ENCODE measurements at places on chromosomes 3 and 15.
A peak's percentile ranks its signal among the peaks of the same experiment; 100 is the strongest.

DNA sequence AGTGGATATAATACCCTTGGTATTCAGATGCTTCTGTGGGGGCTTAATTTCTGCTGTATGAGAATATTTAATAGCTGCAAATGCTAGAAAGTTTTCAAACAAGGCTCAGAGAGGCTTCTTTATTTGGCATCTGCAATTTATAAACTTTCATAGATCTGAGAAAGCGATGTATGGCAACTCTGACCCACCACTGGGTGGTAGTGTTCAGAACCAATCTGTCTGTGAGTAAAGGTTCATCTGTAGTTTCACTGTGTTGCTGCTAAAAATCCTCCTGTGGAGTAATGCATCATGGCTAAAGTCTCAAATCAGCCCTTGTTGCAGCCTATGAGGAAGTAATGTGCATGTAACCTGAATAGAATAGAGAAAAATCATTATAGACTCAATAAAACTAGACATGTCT lies 47.4 kb downstream of the CLSTN2 start:
- DNase-seq = peak; percentile 42

GRCh38 chr3:14701676-14702075 lies 26.7 kb downstream of the C3orf20 start:
- DNase-seq = no peak

DNA sequence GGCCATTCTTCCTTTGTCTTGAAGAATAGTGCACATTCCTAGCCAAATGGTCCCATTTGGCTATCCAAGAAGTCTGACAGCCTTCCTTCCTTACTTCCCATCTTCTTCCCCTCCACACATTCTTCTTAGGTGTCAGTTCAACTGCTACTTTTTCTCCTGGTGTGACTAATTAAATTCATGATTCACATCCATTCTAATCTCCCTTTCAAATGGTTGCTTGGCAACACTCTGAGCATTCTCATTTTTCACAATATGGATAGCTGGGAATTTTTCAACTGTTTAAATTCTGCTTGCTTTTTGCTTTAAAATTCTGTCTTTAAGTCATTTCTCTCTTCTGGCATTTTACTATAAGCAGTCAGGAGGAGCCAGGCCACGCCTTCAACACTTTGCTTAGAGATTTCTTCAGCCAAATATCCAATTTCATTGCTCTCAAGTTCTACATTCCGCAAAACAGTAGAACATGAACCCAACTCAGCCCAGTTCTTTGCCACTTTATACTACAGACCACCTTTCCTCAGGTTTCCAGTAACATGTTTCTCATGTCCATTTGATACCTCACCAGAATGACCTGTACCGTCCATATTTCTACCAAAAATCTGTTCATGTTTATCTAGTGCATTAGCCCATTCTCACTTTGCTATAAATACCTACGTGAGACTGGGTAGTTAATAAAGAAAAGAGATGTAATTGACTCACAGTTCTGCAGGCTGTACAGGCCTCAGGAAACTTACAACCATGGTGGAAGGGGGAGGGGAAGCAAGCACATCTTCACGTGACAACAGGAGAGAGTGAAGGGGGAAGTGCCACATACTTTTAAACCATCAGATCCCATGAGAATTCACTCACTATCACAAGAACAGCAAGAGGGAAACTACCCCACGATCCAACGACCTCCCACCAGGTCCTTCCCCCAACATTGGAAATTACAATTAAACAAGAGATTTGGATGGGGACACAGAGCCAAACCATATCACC lies 31.9 kb upstream of the MCF2L2 start:
- no peak for DNase-seq

- no peak for DNase-seq
These were observed 482.2 kb downstream of the RBMS3 start for GRCh38 chr3:29763115-29763514.

DNA sequence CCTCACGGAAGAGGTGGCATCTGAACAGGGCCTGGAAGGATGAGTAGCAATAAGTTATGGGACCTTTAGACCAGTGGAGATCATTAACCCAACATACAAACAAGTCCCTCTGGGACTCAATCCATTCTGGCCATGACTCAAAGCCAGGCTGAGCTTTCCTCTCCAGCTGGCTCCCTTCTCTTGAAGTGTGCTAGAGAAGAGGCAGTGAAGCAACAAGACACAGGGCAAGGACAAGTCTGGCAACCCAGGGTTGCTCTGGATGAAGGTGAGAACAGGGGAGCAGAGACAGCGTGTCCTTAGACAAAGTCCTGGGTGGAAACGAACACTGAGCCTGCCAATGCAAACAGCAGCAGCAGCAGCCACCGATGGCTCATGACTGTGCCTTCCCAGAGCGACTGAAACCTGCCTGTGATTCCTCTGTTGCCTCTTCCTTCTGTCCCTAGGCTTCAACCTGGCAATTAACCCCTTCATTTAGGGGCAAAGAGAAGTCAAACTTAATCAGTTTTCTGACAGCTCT lies 86.8 kb downstream of the BDH1 start:
- DNase-seq = no peak

DNA sequence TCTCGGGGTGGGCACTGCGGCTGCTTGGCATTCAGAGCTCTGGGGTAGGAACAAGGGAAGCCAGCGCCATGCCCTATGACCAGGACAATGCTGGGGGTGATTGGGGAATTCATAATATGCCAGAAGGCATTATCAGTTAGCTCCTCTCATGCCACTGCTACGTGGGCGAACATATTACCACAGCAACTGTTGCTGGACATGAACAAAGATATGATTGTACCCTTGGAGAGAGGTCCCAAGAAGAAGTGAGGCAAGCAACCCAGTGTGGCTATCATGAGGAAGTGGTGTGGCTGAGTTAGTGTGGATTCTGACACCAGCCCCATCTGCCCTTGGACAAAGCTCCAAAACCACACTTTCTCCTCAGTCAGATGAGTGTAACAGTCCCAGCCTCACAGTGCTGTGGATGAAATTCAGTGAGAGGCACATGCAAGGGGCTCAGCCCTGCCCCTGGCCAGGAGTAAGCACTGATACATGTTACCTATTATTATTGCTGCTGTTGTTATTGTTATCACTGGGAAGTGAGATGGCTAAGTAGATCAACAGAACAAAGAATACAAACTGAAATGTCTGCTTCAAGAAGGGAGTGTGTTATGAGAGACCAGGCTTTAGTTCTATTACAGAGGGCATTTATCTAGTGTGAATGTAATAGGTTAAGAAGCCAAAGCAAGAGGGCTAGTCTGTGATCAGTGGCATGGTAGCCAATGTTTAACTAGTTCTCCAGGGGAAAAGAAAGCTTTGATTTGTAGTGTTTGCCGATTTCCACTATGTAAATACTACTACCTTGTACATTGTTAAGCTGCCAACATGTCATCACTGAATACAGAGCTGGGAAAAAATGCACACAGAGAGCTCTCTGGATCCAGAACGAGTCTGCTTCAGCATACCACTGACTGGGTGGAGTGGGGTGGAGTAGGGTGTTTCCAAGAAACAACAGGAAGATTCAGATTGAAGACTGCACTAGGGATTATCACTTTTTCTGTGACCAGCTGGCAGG lies 222.3 kb upstream of the EIF1B start:
- DNase-seq = no peak

GRCh38 chr15:62848632-62849050 lies 193.9 kb upstream of the TPM1 start:
- no peak for DNase-seq

- no peak for DNase-seq
These were observed 55.8 kb upstream of the SLC7A14 start for GRCh38 chr3:170641510-170642236.

- no peak for DNase-seq
These were observed 96.2 kb downstream of the CORO2B start for GRCh38 chr15:68674975-68675374.

- DNase-seq = no peak
These were observed 583 bp downstream of the IL17RE start for GRCh38 chr3:9903238-9903624.

DNA sequence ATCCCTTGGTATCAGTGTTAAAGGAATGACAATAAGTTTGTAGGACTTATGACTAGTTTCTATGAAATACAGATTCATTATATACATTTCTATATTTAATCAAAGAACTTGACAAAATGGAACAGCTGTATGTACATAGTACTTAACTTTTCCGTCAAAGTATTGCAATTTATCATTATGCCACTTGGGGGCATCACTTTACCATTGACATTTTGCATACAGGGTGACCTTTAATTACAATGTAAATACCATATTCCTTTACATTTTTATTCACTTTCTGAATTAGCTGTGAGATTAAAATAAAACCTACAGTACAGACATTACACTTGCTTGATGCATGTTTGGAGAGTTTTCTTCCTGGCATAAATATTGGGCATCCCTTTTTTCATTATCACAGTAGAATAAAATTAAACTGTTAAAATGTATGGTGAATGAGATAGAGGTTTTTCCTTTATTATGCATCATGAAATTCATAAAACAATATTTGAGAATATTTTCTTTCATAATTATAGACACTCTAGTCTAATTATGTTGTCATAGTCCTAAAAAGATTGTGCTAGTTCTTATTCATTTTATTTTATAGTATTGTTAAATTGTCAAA lies 6.9 kb downstream of the NEK11 start:
- peak; percentile 56 for DNase-seq

DNA sequence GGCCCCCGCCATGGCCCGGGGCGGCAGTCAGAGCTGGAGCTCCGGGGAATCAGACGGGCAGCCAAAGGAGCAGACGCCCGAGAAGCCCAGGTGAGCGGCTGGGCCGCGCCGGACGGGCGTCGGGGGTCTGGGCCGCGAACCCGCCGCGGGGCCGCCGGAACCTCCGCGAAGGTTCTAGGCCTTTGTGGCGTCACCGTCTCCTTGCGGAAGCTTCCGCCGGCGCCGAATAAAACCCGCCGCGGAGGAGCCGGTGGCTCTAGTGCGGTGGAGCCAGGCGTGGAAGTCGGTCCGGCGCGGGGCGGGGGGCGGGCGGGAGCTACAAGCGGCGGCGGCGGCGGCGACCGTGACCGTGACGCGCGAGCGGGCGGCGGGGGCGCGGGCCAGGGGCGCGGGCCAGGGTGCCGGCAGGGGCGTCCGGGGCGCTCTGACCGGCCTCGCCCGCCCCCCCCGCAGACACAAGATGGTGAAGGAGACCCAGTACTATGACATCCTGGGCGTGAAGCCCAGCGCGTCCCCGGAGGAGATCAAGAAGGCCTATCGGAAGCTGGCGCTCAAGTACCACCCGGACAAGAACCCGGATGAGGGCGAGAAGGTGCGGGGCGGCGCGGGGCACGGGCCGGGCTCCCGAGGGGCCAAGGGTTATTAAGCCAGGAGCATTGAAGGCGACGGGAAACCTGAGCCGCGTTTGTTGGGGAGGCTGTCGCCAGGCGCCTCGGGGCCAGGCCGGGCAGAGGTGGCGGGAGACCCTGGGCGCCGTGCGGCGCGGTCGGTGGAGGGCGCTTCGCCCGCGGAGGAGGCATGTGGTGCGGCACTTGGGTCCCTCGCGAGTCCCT lies at the start of gene DNAJA4:
DNAJA4 (plus strand) TSS at position 259 of the 833 bp plus-strand sequence; CDS start at position 461, 202 bp downstream.
- DNase-seq = no peak

- no peak for DNase-seq
These were observed 57.9 kb downstream of the CHSY1 start for GRCh38 chr15:101193806-101194545.

DNA sequence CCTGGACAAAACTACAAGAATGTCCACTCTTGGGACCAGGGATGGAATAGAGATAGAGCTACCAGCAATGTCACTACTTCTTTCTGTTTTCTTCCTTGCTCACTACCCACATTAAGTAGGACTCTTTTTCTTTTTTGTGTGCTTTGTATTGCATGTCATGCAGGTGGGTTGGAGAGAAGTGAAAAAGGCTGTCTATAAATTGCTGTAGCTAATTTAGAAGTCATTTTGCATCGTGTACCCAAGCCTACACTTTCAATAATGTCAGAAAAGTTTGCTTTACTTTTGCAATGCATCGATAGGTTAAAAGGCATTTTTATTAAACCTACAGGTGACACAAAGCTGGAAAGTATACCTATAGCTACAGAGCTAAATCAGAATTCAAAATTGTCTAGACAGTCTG lies 58.9 kb downstream of the GTF2E1 start:
- DNase-seq = no peak

DNA sequence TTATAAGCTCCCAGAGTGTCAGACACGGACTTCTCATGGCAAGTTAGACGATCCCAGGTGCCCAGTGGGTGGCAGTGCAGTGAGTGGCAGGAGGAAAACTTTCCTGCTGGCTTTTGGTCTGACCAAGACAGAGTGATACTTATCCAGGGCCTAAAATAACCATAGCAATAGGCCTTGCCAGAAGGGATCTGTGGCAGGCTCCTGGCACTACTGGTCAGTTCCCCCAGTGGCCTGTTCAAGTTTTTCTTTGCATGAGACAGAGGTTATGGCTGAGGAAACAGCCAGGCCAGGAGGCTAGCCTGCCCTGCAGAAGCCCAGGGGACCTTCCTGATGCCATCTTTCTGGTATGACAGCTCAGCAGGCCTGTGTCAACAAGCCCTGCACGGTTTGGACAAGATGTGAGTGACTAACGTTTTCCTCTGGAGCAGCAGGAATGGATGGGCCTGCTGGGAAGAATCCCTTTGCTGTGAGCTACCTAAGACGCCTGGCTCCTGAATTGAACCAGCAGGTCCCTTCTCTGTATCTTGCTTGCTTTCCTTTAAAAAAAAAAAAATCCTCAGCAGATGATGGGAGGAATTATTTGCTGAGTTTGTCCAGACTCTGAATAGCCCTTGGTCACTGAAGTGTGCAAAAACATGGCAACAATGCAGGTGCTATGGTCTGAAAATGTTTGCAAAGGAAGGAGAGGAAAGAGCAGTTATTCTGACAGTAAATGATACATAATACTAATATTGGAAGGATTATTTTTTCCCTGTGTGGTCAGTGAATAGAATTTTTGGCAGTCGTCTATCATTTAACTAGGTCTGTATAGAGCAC lies 18.0 kb downstream of the SCG5 start:
- peak; percentile 59 for DNase-seq

DNA sequence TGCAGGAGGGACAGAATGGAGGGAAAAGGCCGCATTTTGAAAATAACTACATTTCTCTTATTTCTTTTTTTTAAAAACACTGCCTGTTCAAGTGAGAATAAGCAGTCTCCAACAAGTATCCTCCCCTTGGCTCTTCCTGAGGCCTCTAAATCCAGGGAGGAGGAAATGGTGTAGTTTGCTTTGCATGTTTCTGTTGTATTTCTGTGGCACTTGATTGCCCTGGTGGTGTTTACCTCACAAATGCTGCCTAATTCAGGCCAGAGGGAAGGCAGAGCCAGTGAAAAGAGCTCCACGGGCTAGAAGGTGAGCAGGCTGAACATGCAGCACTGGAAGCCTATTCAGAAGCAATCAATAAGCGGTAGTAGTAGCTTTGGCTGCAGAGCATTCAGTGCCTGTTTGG lies 149.3 kb upstream of the ATP11B start:
- no peak for DNase-seq

DNA sequence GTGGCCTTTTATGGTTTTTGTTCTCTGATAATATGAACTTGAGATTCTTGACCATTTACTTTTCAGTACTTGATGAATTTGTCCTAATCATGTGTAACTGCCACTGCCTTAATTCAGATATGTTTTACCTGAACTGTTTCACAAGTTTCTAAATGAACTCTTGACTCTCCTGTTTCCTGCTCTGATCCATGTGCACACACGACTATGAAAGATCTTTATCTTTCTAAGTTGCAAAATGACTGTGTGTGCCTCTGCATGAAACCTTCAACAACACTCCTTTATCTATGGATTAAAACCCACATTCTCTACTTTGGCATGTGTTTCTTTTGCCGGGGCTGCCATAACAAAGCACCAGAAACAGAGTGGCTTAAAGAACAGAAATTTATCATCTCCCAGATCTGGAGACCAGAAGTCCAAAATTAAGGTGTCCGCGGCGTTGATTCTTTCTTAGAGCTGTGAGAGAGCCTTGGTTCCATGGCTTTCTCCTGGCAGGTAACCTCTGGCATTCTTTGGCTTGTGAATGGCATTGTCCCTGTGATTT lies 275.0 kb downstream of the ADAMTSL3 start:
- DNase-seq = no peak
